ENCODE measurements at places on chromosomes 11 and 22.

DNA sequence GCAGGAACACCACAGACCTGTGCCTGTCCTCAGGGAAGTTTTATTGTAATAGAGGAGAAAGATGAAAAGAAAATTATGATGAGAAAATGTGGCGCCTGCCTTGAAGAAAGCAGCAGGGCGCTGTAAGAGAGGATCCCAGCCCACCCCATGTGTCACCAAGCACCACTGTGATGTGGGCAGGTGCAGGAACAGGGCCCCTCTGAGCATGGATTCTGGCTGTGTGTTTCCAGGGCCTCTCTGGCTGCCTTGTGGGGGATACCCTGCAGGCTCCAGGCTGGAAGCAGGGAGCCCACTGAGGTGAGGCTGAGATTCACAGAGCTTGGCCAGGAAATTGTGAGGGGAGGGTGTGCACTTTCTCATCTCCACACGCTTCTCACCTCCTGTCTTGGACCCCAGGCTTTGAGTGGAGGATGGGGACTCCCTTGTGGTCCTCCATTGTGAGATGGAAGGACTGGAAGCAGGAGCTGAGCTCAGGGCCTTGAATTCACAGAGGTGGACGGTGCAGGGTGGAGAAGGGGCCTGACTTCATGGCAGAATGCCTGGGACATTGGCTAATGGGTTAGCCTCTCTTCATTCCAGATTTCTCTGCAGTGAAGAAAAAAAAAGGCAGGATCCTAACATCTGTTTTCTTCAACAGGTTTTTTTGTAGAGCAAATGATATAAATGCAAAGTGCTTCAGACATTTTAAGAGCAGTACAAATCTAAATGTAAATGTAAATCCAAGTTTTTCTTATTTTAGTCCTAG, 246.6 kb upstream of the B3GAT1 start:
- no peak overlapping the region for H3K27ac ChIP-seq
- H3K36me3 ChIP-seq, result no peaks in the 10 kb centered on the region
- peak; percentile 2 for DNase-seq
- H3K4me1 ChIP-seq, result no peaks in the 10 kb centered on the region
- peaks cover 9% of the 10 kb centered on the region for H3K27me3 ChIP-seq

DNA sequence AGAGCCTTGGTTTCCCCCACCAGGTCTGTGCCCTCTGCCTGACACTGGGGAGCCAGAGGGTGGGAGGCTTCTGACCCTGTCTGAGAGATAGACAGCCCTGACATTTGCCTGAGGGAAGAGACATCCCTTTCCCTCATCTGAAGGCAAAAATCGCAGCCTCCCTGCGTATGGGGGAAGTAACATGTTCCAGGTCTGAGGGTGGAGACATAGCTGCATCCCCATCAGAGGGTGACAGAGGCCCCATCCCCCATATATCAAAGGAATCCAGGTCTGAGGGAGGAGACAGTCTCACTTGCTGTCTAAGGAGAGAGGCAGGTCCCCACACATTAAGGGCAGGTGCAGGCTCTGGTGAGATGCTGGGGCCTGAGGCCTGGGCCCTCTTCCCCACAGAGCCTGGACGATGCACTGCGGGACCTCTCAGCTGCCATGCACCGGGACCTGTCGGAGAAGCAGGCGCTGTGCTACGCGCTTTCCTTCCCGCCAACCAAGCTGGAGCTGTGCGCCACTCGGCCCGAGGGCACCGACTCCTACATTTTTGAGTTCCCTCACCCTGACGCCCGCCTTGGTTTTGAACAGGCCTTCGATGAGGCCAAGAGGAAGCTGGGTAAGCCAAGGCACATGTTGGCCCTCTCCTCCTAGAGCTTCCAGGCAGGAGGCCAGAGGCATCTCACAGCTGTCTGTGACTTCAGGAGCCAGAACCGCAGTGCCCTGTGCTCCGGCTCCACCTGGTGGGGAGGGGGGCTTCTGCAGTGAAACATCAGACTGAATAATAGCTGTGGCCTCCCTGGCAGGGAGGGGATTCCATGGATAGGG, 16.1 kb upstream of the RELT start:
- peaks cover 51% of the 10 kb centered on the region for H3K36me3 ChIP-seq
- H3K27me3 ChIP-seq, result no peaks in the 10 kb centered on the region
- H3K27ac ChIP-seq, result peak overlapping the region; percentile 61
- peaks cover 23% of the 10 kb centered on the region for H3K4me1 ChIP-seq
- no peak overlapping the region for H3K4me3 ChIP-seq

DNA sequence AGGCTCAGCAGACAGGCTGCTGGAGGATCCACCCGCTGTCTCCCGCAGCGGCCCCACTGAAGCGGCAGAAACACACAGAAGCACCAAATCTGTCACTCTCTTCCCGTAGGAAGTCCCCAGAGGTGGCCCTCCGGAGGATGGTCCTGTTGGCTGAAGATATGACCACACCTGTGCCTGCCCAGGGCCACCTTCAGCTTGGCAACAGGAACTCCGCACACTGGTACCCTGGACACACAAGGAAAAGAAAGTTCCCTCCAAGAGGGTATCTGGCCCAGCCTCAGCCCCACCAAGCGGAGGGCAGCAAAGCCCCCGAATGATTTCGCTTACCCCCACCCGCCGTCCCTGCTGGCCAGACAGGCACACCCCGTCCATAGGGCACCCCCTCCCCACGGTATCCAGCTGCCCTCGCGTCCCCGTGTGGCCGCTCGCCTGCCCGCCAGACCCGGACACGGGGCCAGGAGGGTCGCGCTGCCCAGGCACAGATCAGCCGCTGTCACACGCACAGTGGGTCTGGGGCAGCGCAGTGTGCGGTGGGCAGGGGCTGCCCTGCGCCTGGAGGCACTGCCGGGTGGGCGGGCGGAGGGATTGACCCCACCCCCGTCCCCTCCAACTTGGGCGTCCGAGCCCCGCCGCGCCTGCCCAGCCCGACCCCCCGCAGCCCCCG, 7.0 kb downstream of the RASSF7 start:
- no peak for DNase-seq
- H3K27me3 ChIP-seq, result no peaks in the 10 kb centered on the region
- H3K4me3 ChIP-seq, result peak overlapping the region; percentile 80
- H3K27ac ChIP-seq, result peak overlapping the region; percentile 94
- peaks cover 18% of the 10 kb centered on the region for H3K4me1 ChIP-seq
- no peaks in the 10 kb centered on the region for H3K36me3 ChIP-seq

- DNase-seq, result no peak
- peaks cover 36% of the 10 kb centered on the region for H3K4me1 ChIP-seq
- H3K36me3 ChIP-seq, result no peaks in the 10 kb centered on the region
- no peak overlapping the region for H3K27ac ChIP-seq
- no peak overlapping the region for H3K4me3 ChIP-seq
- H3K27me3 ChIP-seq, result no peaks in the 10 kb centered on the region
These were observed 249.1 kb downstream of the TTC28 start for GRCh38 chr22:28430466-28431025.

- peak overlapping the region; percentile 95 for H3K27ac ChIP-seq
- DNase-seq, result peak; percentile 53
- peak overlapping the region; percentile 82 for H3K4me3 ChIP-seq
- no peaks in the 10 kb centered on the region for H3K27me3 ChIP-seq
- peaks cover 61% of the 10 kb centered on the region for H3K36me3 ChIP-seq
- H3K4me1 ChIP-seq, result peaks cover 43% of the 10 kb centered on the region
These were observed 1.2 kb upstream of the ARFGAP2 start for GRCh38 chr11:47177846-47178245.

DNA sequence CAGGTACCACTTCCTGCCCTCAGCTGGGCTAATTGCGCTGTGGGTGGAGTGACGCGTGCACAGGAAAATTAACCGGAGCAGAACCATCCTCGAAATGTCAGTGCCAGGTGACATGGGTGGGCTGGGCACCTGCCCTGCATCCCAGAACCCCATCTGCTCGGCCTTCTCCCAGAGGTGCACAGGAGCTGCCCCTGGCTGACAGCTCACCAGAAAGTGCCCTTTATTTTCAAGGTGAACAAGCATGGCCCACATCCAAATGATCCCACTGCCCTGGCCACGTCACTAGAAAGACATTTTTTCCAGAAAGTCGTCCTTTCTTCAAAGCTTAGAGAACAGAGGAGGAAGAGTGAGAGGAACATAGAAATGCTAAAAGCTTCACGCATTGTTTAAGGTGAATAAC, 4.1 kb upstream of the ELFN2 start:
- no peak overlapping the region for H3K4me3 ChIP-seq
- no peak for DNase-seq
